ENCODE measurements at places on chromosomes 1 and 21.

GRCh38 chr1:43596579-43596978 lies 53.4 kb upstream of the KDM4A start:
- DNase-seq = no peak

GRCh38 chr1:244836584-244836983 lies 1.1 kb downstream of the COX20 start:
- peak; percentile 54 for DNase-seq

- DNase-seq = no peak
These were observed 328.5 kb downstream of the FAM72C start for GRCh38 chr1:143643148-143643885.

DNA sequence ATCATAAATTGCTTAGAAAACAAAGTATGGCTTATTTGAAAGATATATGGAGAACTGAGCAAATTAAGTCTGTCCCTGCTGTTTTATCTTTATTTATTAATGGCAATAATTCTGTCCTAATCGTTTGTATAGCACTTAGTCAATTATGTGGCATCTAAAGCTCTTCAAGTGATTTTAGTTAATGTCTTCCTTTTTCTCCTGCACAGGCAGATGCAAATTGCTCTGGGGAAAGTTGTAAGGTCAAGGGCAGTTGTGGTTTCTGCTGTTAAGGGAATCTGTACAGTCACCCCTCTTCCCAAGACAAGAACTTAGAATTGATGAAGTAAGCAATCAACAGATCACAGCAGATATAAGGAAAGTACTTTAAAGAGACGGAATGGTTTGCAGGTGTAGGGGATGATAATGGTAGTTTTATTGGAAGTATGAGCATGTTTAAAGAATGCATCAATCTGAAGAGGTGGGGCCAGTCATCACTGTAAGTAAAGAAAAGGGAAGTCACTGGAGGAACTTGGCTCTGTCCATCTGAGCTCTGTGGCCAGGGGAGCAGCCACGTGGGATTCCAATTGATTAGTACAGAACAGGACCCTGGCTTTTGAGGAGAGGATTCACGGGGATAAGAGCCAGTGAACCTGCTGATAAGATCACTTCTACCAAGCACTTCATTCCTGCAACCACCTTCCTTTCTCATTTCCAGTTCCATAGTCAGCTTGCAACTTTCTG lies 116.0 kb upstream of the KCNJ6 start:
- DNase-seq = peak; percentile 66

DNA sequence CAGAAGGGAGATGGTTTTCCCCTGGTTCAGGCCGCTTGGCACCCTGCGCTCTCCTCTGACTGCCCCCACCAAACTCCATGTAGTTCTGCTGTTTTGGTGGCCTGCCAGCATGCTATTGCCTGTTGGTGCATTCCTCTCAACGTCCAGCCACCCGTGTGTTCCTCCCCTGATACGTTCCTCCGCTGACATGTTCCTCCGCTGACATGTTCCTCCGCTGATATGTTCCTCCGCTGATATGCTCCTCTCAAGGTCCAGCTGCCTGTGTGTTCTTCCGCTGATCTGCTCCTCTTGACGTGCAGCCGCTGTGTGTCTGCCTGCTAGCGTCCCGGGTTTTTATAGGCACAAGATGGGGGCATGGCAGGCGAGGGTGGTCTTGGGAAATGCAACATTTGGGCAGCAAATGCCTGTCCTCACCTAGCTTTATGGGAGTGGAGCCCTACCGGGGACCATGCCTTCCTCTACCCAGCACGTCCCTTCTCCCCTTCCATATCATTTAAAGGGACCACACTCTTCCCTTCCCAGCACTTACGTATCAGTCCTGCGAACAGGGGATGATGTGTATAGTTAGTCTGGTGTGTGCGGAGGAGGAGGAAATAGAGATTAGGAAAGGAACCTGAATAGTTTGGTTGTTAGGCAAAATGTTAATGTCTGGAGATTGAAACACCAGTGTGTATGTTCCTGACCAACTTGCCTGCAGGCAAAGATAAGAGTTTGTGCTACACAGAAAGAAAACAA lies 40.6 kb upstream of the PLA2G5 start:
- peak; percentile 62 for DNase-seq

- DNase-seq = no peak
These were observed 19.9 kb downstream of the FAM89A start for GRCh38 chr1:231020139-231020601.

Data from OCI-M1 (cell line).